ENCODE measurements at places on chromosomes 5 and 9.

DNA sequence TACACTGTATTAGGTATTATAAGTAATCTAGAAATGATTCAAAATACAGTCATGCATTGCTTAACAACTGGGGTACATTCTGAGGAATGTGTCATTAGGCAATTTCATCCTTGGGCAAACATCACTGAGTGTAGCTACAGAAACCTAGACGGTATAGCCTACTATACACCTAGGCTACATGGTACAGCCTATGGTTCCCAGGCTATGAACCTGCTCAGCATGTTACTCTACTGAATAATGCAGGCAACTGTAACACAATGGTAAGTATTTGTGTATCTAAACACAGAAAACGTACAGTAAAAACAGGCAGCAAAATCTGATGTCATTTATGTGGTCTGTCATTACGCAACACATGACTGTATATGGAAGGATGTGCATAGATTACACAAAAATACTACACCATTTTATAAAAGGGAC is 96.8 kb downstream of the RAPGEF6 start:
- DNase-seq = no peak

GRCh38 chr5:116406306-116407041 is 168.1 kb downstream of the SEMA6A start:
- DNase-seq = no peak

- DNase-seq = no peak
Observed at GRCh38 chr5:173565491-173566072, 50.9 kb downstream of the BOD1 start.

- DNase-seq = no peak
Observed at GRCh38 chr9:133120501-133121197, 391 bp downstream of the RALGDS start.

- DNase-seq = no peak
Observed at GRCh38 chr9:34343605-34344004, 14.2 kb downstream of the NUDT2 start.

GRCh38 chr5:41509399-41510175 is 814 bp downstream of the PLCXD3 start:
- no peak for DNase-seq

- DNase-seq = no peak
Observed at GRCh38 chr5:50886657-50887345, 220.4 kb downstream of the PARP8 start.

DNA sequence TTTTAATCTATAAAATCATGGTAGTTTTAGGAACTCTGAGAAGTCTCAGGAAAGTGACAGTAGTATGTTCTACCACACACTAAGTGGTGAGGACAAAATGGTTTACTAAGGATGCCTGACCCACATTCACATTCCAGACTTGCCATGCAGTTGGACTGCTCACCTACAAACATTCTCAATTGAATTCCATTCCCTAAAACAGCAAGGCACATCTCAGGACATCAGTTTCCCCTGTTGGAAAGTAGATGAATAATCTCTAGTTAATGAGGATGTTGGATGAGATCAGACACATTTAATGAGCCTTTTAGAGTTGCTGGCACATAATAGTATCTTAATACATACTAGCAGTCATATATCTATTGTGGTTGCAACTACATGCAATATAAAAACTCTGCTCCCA is 76.6 kb downstream of the ZNF618 start:
- DNase-seq = no peak

DNA sequence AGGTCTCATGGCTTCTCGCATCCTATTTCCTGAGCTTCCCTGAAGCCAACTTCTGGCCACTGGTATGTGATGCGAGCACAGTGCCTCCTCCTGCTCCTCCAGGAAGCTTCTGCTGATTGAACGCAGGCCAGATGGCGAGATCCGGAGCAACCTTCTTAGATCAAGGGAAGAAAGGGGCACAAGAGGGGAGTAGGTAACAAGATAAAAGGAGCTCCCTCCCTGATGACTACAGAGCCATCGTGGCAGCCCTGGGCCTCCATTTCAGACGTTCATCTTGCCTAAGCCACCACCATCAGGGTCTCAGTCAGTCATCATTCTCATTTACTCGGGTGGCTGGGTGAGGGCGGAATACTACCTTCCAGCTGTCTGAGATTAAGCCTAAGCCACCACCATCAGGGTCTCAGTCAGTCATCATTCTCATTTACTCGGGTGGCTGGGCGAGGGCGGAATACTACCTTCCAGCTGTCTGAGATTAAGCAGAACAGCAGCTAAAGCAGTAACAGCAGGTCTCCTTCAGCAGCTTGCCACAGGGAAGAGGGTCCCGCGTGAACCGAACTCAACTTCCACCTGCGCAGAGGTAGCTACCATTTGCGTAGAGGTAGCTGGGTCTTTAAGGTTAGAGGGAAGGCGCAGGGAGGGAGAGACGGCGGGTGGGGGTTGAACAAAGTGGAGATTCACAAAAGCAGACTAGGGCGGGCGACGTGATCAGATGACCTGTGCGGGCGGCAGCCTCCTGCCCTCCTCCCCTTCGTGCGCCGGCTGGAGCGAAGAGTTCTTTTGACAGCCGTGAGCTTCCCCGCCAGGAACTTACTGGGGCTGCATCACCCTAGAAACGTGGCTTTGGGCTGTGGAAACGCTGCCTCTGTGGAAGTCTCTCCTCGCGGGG is 27.9 kb upstream of the MGAT1 start:
- DNase-seq = no peak

DNA sequence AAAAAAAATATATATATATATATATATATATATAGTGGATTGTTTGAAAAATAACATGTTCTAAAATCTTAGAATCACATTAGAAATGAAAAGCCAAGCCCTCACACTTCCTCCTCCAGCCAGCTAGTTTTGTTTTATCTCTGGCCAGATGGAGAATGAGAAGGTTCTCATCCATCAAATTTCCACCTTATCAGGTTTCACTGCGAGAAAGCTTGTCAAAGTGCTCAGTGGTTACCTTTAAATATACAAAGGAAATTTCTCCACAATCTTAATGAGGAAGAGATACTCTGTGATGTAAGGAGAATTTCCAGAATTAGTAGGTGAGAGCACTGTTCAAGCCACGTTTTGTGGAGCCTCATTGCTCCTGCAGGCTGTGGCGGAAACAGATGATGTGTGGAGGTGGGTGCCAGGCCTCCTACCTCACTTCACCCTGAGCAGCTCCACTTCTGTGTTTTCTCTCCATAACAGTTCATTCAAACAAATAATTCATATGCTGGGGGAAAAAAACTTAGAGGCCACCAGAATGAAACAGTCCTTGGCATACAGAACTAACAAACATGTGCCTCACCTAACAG is 71.9 kb downstream of the CDK5RAP2 start:
- DNase-seq = no peak

DNA sequence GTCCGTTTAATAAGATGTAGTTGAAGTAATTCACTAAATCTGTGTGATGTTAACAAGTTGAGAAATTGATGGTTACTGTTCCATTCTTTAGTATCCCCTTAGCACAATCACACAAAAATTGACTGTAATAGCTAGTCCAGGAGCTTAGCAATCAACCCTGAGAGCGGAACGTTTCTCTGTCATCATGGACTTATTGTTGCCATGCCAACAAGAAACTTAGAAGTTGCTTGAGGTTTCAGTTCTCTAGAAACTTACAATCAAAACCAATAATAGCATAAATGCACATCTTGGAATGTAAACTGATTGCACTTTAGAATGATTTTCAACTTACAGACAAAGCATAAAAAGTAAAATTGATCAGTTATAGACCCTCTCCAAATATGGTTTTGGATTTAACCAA is 125.4 kb upstream of the ANKH start:
- no peak for DNase-seq

DNA sequence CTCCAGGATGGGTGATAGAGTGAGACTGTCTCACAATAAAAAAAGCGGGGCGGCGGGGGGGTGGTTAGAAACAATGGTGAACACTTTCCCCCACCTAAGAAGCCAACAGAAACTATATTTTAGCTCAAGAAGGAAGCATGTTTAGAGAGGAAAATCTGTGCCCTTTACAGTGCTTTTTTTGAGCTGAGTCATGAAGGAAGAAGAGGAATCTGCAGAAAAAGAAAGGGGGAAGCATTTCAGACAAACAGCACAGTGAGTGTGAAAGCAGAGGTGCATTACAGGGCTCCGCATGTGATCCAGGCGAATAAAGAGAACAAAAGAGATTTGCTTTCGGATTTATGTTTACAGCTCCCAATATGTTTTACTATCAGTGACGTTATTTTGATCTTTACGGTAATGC is 1504.6 kb upstream of the WWC1 start:
- DNase-seq = no peak

- DNase-seq = no peak
Observed at GRCh38 chr5:43190755-43191603, 1.0 kb upstream of the NIM1K start.

DNA sequence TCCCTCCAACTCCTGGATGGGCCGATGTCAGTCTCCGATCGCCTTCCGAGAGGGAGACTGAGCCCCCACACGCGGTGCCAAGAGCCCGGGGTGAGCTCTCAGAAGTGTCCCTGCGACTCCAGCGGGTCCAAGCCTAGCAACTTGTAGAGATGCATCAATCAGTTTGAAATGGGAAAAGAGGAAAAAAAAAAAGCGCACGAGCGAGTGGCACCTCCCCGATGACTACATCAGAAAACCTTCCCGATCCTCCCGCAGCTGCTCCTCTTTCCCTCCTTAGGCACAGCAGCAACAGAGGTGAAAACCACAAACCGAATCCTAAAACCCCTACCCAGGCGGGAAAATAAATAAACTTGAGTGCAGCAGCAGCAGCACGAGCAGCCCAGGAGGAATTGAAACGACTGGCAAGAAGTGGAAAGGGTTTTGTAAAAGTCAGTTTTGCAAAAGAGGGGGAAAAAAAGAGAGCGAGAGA is 1.0 kb upstream of the EFNA5 start:
- no peak for DNase-seq

DNA sequence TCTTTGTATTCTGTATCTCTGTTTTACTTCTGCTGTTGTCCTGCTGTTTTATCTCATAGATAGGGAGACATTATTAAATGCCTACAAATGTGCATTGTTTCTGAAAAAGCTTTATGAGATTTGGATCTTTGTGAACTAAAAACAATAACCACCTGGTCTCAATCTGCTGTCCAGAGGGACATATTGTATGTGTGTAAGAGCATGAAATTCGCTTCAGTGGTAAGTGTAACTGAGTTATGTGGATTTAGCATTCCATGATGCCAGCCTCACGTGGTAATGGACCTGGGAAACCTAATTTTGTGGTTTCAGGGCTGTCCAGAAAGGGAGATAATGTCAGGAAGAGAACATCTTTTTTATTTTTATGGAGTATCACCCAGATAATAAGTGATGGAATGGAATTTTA is 119.3 kb downstream of the GDNF start:
- DNase-seq = no peak

DNA sequence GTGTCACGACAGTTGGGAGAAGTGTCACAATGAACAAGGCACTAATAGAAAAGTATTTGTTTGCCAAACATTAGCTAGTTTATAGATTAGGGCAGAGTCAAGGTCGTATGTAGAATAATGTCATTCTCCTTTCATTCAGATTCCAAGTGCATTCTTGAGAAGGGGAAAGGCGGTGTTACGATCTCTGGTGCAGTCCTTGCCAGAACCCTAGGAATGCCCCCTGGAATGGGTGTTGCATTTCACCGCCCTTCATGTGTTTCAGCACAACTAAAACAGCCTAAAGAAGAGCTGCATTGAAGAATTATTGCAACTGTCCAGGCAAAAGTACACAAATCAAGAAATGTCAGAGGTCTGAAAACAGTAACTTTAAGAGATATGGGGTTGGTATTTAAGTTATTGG is 721.0 kb upstream of the WWC1 start:
- DNase-seq = no peak

- no peak for DNase-seq
Observed at GRCh38 chr5:116858705-116859333, 284.2 kb upstream of the SEMA6A start.

- no peak for DNase-seq
Observed at GRCh38 chr5:54581831-54582548, 64.4 kb downstream of the SNX18 start.

GRCh38 chr5:157729858-157730257 is 1.4 kb upstream of the THG1L start:
- DNase-seq = no peak

- DNase-seq = no peak
Observed at GRCh38 chr5:60802226-60802625, 41.8 kb downstream of the ELOVL7 start.

DNA sequence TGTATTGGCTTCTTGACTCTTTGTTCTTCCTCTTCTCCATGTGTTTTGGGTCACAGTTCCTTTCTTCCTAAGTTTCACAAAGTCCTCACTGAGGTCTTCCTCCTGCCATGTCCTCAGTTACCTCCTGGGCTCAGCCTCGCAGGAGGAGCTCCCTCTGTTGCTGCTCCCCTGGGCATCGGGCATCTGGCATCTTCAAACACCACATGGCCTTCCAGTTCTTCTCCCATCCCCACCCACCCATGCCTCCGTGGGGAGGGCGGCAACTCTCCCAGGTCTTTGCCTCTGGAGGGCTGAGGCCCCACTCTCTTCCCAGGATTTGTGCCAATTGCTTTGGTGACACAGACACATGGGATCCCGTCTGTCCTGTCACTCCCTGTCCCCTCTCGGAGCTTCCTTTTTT is 22.8 kb downstream of the MRPL36 start:
- no peak for DNase-seq

GRCh38 chr5:171906066-171906570 is 100.3 kb downstream of the FBXW11 start:
- DNase-seq = no peak

GRCh38 chr5:181084621-181085195 is 44.6 kb downstream of the BTNL9 start:
- no peak for DNase-seq

DNA sequence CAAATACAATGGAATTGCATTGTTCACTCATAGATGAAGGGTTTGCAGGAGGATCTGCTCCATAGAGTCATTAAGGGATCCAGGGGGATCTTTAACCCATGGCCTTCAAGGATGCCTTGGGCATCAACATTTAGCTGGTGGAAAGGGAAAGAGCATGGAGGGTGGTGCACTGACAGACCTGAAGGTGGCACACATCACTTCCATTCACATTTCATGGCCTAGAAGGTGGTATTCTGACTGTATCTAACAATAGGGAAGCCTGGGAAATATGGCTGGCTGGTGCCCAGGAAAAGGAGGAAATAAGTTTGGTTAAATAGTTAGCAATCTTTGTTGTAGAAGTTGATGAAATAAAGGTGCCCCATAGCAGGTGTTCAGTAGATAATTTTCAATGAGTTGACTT is 230.2 kb downstream of the CD180 start:
- DNase-seq = no peak

DNA sequence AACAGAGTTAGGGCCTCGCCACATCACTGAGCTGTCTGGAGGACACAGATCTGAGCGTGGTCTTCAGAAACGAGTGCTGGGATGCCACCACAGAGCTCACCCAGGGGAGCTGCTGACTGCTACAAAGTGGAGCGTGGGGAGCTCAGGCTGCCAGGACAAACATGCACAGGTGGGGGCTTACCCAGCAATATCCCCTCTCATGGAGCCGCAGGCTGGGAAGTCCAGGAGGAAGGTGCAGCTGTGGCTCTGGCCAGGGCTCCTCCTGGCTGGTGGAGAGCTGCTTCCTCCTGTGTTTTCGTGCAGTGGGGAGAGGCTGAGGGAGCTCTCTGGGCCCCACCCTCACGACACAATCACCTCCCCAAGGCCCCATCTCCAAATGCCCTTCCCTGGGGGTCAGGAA is 368.6 kb upstream of the IRX4 start:
- no peak for DNase-seq

- DNase-seq = no peak
Observed at GRCh38 chr5:36070687-36071571, 4.2 kb upstream of the UGT3A2 start.

All from urinary bladder (tissue), 4 donors.